ENCODE measurements at places on chromosomes 5 and 9.

- DNase-seq = no peak
Observed at GRCh38 chr5:14840624-14841023, 31.0 kb downstream of the ANKH start.

- DNase-seq = no peak
Observed at GRCh38 chr9:676780-677438, 164.6 kb upstream of the DMRT1 start.

- DNase-seq = no peak
Observed at GRCh38 chr9:130699047-130699446, 5.5 kb downstream of the EXOSC2 start.

DNA sequence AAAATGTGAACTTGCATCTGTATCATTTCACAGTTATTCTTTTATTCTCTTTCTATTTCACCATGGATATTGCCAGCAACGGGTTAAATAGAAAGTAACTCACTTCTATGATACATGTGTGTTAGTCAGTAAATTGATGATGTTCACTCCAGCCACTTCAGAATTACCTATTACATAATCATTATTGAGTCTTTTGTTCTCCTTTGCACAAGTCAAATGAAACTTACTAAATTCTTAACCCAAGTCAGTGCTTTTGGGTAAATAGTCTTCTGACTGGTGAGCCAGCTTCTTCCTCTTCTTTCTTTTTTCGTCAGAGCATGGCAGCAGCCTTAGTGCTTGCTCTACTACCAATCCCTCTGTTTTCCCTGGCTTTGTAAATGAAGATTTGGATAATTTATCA is 344.3 kb downstream of the RAB3C start:
- DNase-seq = no peak

- no peak for DNase-seq
Observed at GRCh38 chr5:146706321-146706972, 172.1 kb downstream of the PPP2R2B start.

DNA sequence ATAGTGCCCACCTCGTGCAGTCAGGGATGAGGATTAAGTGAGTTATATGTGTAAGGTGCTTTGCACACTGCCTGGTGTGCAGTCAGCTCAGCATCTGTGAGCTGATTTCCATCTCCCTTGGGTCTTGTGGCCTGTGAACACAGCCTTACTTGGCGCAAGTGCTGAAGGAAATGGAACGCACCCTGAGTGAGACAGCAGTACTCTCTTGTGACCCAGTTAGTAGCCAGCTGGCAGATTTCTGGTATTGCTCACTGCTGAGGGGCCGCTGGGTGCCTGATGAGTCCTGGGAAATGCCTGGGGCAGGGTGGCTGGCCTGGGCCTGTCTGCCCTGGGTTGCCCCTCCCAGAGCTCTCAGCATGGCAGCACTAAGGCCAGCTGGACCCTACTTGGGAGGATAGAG is 90.9 kb upstream of the BOD1 start:
- DNase-seq = no peak

- no peak for DNase-seq
Observed at GRCh38 chr9:120934281-120934680, 7.7 kb upstream of the TRAF1 start.

GRCh38 chr9:134625361-134626068 is 16.1 kb upstream of the COL5A1 start:
- no peak for DNase-seq

DNA sequence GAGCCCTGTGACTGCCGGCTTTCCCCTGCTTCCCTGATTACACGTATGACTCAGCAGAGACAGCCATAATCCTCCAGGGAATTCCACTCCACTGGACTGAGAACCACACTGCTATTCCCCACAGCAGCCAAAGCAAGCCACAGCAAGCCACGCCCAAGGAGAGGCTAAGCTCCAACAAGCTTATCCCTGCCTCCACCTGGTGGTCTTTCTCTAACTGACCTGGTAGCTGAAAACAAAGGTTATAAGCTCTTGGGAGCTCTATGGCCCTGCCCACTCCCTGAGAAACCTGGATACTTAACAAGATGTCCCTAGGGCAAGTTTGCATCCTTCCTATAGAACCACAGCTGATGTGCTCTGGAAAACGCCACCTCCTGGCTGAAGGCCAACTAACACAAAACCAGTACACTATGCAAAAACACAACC is 613.7 kb upstream of the CDH18 start:
- DNase-seq = no peak

DNA sequence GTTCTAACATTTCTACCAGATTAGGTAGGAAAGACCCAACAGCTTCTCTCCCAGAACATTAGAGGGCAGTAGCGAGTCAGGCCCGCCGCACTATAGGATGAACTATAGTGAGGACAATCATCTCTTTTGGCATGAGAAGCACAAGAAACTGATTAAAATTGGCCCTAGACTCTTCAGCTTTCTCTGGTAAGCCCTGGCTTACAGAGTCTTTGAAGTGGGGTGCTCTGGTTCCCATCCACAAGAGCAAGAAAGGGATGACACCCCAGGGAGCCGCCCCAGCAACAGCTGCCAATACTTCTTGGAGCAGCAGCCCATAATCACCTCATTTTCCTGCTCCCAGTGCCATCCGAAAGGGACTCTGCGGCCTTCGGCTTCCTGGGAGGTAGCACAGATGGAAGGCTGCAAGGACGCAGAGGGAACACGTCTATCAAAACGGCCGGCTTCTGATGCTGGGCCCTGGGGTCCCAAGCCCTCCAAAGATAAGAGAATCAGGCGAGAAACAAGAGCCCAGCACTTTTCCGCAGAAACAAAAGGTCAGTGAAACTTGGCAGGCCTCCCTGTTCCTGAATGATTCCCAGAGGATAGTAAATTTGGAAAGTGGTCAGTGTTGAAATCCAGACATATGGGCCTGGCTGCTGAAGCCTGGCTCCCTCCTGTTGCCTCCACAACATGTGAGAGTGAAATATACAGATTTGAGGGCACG is 69.3 kb downstream of the HSD17B3 start:
- DNase-seq = no peak
